Bronchial epithelial cell (primary cell): ENCODE measurements at places on chromosomes 1 and 21. TPM values are rescaled to one million over a fixed set of nuclear protein-coding genes. Genes with fewer than 3 reads are reported as not detected.

The HTR6 gene
- not detected in 2 replicates for total RNA-seq

The ADCY10 gene
- total RNA-seq = 0.26 TPM in 2 replicates

The CYP4A22 gene
- not detected in 2 replicates for total RNA-seq

DNA sequence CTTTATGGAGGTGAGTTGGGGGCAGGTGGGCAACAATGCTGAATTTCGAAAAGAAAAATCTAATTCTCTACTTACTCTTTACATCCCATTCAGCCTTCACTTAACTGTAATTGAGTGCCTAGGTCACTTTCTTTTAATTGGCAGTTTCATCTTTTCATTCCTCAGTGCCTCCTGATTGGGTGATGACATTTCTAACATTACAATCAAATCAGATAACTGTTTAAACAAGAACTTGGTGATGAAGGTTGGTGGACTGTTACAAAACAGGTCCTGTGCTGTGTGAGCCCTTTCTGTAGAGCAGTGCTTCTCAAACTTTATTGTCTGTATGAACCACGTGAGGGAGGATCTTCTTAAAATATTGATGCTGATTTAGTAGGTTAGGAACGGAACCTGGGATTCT lies 40.1 kb upstream of the KCNQ4 start:
- DNase-seq = no peak

DNA sequence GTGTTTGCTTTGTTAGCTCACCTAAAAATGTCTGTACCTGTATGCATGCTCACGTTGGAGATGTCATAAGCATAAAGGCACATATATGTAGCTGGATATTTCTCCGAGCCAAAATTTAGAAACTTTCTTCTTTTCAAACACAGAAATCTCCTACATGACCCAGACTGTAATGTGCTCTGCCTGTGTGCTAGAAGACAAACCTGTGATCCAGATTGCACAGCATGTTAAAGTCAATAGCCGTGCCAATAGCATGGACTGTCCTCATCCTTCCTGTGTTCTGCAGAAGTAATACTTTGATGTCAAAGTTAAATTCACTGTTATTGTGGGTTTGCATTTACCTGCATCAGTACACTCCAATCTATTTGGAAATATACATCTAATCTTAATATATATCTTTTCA lies 346.2 kb upstream of the ZRANB2 start:
- no peak for DNase-seq

DNA sequence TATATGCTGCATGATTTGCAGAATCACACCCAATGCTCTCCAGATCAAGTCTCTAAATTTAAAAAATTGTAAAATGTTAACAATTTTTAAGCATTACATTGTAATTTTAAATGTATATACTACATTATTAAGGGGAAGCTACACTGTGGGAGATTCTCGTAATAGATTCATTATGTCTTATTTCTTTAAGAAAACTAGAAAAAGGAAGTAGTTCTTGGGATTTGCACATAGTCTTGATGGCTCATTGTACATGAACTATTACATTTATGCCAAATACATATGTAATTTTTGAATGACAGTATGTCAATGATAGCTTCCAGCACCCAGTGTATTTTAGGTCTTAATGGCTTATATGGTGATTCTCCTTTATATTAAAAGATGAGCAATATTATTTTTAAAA lies 250.3 kb downstream of the PTPRC start:
- DNase-seq = no peak

- no peak for DNase-seq
Observed at GRCh38 chr1:169762699-169763098, 28.8 kb upstream of the SELE start.

- DNase-seq = peak; percentile 90
Observed at GRCh38 chr21:29914326-29914725, 25.5 kb downstream of the GRIK1 start.
